ENCODE measurements at places on chromosomes 3 and 15.

DNA sequence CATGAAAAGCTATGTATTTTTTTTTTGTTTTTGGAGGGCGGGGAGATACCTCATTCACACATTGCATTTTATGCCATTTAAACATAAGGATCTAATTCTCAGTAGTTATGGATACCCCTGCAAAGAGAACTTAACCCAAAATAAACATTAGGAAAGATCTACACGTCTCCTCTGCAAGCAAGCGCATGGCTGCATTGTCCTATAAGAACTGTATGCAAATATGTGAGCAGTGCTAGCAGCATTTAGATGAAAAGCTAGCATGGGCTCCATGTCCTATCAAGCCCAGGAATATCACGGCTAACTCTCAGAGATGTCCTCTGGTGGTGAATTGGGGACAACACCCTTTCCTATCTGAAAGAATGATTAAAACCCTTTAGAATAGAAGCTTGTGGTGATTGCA, 292.8 kb downstream of the MEX3B start:
- H3K36me3 ChIP-seq = no peaks in the 10 kb centered on the region
- H3K4me3 ChIP-seq = no peak overlapping the region
- peaks cover 8% of the 10 kb centered on the region for H3K27me3 ChIP-seq
- no peaks in the 10 kb centered on the region for H3K4me1 ChIP-seq
- no peak overlapping the region for H3K27ac ChIP-seq

DNA sequence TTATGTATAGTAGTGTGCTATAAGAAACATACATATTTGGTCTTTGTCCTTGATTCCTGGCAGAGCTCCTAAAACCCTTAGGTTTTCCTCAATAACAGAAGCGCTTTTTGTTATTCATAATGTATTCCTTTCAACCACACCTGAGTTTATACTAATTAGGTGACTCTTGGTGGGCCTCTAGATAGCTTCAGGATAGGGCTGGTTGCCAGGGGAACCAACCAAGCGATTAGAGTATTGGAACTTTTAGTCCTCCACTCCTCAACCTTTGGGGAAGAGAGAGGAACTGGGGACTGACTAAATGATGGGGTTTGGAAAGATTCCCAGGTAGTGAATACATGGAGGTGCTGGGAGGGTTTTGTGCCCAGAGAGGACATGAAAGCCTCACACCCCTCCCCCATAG, 24.6 kb downstream of the TMCC1 start:
- H3K4me3 ChIP-seq = no peak overlapping the region
- DNase-seq = no peak
- peaks cover 13% of the 10 kb centered on the region for H3K4me1 ChIP-seq
- peaks cover 4% of the 10 kb centered on the region for H3K36me3 ChIP-seq
- no peaks in the 10 kb centered on the region for H3K27me3 ChIP-seq
- H3K27ac ChIP-seq = no peak overlapping the region

GRCh38 chr3:36132214-36132613, 248.1 kb upstream of the STAC start:
- no peak for DNase-seq
- no peaks in the 10 kb centered on the region for H3K36me3 ChIP-seq
- no peak overlapping the region for H3K4me3 ChIP-seq
- no peaks in the 10 kb centered on the region for H3K4me1 ChIP-seq
- H3K27me3 ChIP-seq = no peaks in the 10 kb centered on the region

DNA sequence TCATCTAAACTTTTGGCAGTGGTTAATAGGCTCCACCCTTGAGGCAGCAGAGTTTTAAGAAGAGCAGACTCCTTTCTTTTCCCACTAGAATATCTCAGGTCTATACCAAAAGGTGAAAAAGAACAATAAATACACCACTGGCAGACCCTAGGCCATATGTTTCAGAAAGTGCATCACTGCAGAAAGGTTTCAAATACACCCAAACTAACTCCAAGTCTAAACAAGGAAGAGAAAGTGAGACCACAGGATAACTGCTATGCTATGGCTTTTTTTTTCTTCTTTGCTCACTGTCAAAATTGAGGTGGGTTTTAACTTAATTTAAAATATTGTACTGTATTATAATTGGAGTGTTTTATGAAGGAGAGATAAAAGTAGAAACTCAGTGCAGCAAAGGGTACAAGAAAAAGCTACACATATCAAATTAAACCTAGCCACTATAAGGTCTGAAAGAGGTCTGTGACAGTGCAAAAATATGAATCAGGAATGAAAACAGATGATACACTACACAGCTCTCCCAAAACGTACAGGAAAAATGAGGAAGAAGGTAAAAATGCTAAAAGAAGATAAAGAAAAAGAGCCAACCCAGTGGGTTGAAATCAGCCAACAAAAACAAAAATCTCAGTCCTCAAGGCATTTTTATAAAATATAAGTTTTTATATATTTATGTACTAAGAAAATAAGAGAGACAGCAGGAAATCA, 8.4 kb downstream of the SNX4 start:
- peaks cover 10% of the 10 kb centered on the region for H3K4me1 ChIP-seq
- DNase-seq = no peak
- peak overlapping the region; percentile 22 for H3K4me3 ChIP-seq

DNA sequence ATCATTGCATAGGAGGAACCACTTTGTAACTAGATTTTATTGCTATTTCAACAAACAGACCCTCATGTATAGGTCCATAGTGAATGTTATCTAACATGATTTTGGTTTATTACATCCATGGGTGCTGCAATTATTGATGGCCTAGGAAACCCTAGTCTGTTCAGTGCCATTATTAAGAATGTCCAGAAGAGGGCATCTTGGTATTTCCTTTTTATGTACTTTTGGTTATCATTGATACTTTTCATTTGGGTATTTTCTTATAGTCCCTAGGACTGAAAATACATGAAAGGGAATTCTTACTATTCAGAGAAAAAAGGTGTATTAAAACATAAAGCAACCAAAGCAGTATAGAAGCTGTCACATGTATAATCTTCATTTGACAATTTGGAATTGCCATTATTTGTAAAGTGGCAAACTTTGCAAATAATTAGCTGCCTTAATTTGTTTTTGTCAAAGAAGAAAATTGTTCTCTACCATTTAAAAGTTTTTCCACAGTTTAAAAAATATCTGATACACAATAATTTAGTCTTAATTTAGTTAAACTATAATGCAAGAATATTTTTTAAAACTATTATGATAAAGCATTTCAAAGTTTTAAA, 48.7 kb downstream of the CNOT10 start:
- H3K27me3 ChIP-seq = no peaks in the 10 kb centered on the region
- H3K27ac ChIP-seq = no peak overlapping the region
- peaks cover 5% of the 10 kb centered on the region for H3K36me3 ChIP-seq
- no peak for DNase-seq

DNA sequence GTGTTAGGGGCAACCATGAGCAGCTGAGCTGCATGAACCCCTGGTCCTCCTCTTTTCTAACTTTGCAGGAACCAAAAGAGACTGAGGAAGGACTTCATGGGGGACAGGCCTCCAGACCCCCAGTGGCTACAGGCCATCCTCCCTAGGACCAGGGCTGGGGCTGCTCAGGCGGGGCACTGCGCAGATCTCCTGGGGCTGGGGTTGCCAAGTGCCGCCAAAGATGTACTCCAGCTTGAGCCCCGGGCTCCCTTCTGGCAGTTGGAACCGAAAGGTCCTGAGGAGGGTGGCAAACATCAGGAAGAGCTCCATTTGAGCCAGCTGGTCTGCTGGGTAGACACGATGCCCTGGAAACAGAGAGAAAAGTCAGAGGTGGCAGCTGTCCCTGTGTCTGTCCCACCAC, 11.1 kb upstream of the PARL start:
- no peaks in the 10 kb centered on the region for H3K36me3 ChIP-seq
- H3K27me3 ChIP-seq = peaks cover 15% of the 10 kb centered on the region
- H3K4me3 ChIP-seq = no peak overlapping the region
- no peak for DNase-seq
- H3K27ac ChIP-seq = no peak overlapping the region

GRCh38 chr3:131217296-131217741, 164.3 kb upstream of the NUDT16 start:
- H3K4me1 ChIP-seq = no peaks in the 10 kb centered on the region
- no peak for DNase-seq
- no peaks in the 10 kb centered on the region for H3K36me3 ChIP-seq
- no peak overlapping the region for H3K4me3 ChIP-seq
- H3K27me3 ChIP-seq = no peaks in the 10 kb centered on the region

DNA sequence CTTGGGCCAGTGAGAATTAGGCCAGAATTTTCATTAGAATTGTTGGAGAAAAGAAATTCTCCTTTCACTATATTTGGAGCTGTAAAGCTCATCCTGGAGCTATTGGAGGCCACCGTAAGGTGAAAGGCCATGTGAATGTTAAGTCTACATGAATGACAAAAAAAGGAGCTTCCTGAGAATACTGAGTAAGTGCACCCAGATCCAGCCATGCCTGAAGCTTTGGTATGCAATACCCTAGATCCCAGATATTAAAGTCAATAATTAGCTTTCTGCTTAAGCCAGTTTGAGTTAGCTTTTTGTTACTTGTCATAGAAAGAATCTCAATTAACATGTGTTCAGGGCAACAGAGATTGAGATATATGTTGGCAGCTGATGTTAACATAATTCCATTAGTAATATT, 172.4 kb downstream of the NR1D2 start:
- no peaks in the 10 kb centered on the region for H3K36me3 ChIP-seq
- no peaks in the 10 kb centered on the region for H3K4me1 ChIP-seq
- H3K27me3 ChIP-seq = no peaks in the 10 kb centered on the region
- DNase-seq = no peak
- no peak overlapping the region for H3K27ac ChIP-seq

GRCh38 chr3:13465236-13465873, 14.8 kb upstream of the HDAC11 start:
- H3K27ac ChIP-seq = no peak overlapping the region
- H3K36me3 ChIP-seq = no peaks in the 10 kb centered on the region
- H3K27me3 ChIP-seq = peaks cover 9% of the 10 kb centered on the region
- peaks cover 4% of the 10 kb centered on the region for H3K4me1 ChIP-seq
- no peak for DNase-seq

DNA sequence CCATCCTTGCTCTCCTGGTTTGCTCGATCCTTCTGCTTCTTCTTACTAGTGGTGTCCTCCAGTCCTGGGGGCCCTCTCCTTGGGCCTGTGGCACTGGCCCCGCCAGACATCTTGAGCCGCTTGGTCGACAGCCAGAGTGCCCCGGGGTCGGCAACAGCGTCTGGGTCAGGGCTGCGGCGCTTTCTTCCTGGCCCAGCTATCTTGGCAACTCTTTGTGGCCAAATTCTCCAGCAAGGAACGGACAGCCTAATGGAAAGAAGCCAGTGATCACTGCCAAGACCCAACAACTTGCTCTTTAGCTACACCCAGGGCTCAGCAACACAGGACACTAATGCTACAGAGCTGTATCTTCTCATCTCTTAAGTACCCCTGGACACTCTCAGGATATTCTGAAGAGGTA, 1.6 kb downstream of the USP19 start:
- no peaks in the 10 kb centered on the region for H3K27me3 ChIP-seq
- H3K4me1 ChIP-seq = peaks cover 9% of the 10 kb centered on the region
- no peak for DNase-seq
- no peak overlapping the region for H3K27ac ChIP-seq
- H3K36me3 ChIP-seq = no peaks in the 10 kb centered on the region

- no peak for DNase-seq
- no peak overlapping the region for H3K27ac ChIP-seq
- H3K4me1 ChIP-seq = no peaks in the 10 kb centered on the region
- no peaks in the 10 kb centered on the region for H3K36me3 ChIP-seq
- peaks cover 9% of the 10 kb centered on the region for H3K27me3 ChIP-seq
Measured at GRCh38 chr3:39429466-39429865, 22.9 kb downstream of the RPSA start.

DNA sequence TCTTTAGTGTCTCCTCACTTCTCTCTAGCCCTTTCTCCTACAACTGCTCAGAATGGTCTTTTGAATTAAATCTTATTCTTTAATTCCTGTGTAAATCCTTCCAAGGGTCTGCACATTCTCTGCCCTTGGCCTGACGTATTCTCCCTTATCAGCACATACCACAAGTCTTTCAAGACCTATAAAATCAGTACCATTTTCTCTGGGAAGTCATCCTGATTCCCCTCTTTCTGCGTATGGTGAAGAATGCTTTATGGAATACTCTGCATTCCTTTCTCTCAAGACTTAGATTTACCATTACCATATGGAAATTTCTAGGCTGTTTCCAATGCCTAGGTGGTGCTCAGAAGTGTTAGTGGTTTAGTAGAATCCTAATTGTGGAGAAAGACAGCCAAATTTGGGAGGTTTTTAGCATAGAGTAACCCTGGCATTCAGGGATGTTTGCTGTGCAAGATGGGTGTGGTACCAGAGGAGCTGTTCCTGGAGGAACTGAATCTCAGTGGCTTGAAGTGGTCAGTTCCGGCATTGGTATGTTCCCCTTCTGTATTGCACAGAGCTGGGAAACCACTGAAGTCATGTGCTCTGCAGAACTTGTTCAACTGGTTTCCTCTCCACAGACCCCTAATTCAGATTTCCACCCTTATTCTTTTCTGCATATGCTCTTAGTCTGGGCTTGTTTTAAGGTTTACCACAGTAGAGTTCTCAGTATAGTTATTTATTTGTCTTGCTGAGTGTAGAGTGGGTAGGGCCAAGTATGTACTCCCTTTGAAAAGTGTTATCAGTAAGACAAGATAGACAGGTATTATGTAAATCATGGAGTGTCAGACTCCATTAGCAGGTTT, 24.5 kb downstream of the IQGAP1 start:
- peak overlapping the region; percentile 87 for H3K4me3 ChIP-seq
- H3K27me3 ChIP-seq = no peaks in the 10 kb centered on the region
- peaks cover 84% of the 10 kb centered on the region for H3K4me1 ChIP-seq

- no peak for DNase-seq
- peaks cover 9% of the 10 kb centered on the region for H3K36me3 ChIP-seq
- peak overlapping the region; percentile 88 for H3K27ac ChIP-seq
- H3K4me3 ChIP-seq = peak overlapping the region; percentile 94
- no peaks in the 10 kb centered on the region for H3K27me3 ChIP-seq
- peaks cover 33% of the 10 kb centered on the region for H3K4me1 ChIP-seq
Measured at GRCh38 chr3:122416966-122417365, 1.1 kb upstream of the WDR5B start.

DNA sequence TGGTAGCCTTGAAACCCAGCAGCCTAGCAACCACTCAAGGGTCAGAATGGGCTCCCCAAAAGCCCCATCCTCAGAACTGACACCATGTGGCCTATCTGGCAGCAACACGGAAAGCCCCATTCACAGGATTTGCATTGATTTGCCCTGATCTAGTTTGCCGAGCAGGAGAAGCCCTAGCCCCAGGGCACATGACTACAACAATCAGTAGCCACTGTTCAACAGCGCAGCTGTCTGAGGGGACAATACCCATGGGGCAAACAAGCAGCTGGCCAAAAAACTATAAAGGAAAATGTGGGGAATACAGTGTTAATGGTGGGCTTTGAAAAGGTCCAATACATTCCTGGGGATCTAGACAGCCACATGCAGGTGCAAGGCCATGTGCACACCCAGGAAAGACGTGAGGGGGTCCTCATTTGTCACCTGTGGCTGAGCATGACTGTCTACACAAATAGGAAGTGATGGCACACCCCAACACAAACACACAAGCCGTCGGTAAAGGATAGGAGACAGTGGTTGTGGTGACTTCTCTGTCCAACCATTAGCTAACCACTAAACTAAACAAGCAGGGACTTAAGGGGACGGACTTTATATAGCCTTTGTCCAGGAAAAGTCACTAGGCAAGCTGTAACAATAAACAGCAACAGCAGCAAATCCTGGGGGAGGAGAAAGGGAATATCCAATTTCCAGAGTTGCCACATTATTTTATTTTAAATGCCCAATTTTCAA, 113.7 kb downstream of the LRIG1 start:
- H3K36me3 ChIP-seq = peaks cover 16% of the 10 kb centered on the region
- DNase-seq = no peak
- H3K27ac ChIP-seq = no peak overlapping the region
- no peak overlapping the region for H3K4me3 ChIP-seq
- H3K4me1 ChIP-seq = peaks cover under 1% of the 10 kb centered on the region
- no peaks in the 10 kb centered on the region for H3K27me3 ChIP-seq

Measured in natural killer cell treated with Interleukin-12 subunit alpha and Interleukin-12 subunit beta and Interleukin-15 and Interleukin-18, amount 100 ng/mL, for 72 hours (primary cell).